ENCODE measurements at places on chromosomes 16 and 17.
A peak's percentile ranks its signal among the peaks of the same experiment; 100 is the strongest.

DNA sequence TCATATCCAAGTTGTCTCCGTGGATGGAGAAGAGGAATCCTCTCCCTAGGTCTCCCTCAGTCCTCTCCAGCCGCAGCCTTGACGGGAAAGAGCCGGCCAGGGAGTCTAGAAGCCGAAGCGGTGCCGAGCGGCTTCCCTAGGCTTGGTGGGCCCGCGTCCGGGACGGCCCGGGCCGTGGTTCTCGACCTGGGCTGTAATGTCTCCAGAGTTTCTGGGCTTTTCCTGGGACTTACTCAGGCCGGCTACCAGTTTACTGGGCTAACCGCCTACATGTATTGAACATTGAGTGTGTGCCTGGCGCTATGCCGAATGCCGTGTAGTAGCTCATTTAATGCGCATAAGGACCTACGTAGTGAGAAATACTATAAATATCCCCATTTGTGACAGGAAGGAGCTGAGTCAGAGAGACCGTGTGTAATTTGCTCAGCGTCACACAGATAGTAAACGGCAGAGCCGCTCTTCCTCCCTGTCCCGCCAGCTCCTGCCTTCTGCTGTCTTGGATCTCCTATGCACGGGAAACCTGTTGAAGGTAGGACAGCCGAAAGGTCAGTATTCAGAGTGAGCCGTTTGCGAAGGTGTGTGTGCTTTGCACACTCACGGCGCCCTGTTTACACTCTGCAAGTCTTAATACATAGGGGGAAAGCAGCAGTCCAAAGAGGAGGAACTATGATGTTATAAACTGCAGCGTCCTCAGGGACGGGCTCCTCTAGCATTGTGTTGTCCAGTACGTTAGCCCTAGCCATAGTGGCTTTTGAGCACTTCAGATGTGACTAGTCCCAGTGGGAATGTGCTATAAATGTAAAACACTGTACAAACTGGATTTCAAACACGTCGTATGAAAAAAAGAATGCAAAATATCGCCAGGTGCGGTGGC lies 723 bp upstream of the SPAG5 start:
- DNase-seq, result peak; percentile 72

DNA sequence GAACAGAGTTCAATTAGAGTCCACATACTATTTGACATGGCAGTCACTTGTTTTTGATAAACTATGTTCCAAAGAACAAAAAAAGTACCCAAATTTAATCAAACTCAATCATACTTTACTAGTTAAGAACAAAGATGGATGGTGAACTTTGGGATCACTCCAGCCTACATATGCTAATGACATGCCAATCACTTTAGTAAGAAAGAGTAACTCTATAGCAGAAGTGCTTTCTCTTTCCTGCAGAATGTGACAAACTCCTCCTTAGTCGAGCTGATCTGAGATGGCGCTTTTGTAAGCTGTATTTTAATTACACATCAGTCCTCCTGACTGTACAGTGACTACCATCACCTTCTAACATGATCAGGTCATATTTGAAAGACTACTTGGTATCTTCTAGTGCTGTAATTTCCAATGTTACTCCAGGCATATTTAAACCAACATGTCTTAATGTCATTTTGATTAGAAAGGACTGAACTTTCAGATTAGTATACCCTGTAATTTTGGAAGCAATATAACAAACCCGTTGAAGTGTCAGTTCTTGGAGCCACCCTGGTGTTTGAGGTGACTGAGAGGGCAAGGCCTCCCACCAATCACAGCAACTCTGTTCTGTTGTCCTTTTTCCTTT lies 4.1 kb downstream of the NETO2 start:
- no peak for DNase-seq

GRCh38 chr17:78438271-78438691 lies 59.8 kb downstream of the PGS1 start:
- DNase-seq, result no peak

DNA sequence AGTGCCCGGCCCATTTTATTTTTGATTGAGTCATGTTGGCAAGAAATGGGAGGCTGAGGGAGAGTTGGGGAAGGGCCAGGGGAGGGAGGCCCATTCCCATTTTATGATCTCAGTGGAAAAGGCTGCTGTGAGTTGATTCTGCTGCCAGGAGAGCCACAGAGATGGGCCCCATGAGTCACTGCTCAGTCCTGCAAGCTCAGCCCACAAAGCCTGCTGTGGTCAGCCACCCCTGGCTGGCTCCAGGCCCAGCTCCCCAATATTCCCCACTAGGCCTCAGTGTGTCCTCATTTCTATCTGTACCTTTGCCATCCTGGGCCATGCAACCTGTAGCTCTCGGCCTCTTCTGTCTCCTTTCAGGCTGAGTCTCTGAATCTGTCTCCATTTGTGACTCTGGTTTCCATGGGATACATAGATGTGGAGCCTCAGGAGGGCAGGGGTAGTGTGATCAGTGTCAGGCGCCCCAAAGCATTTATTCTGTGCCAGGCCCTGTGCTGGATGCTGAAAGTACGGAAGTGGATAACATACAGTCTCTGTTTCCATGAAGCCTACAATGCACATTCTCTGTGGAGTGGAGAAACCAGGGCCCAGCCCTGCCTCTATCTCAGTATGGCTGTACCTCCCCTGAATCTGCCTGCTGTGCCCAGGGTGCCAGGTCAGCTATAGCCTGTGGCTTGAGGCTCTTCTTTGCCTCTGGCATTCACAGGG lies 1.9 kb upstream of the PLEKHG4 start:
- no peak for DNase-seq

GRCh38 chr16:24087891-24088410 lies 168.2 kb upstream of the CACNG3 start:
- DNase-seq, result no peak

- DNase-seq, result no peak
These were observed 94.5 kb upstream of the WSCD1 start for GRCh38 chr17:5975661-5976060.

- DNase-seq, result peak; percentile 47
These were observed 2.0 kb upstream of the CD300H start for GRCh38 chr17:74569020-74570003.

GRCh38 chr16:17457513-17457912 lies 13.2 kb downstream of the XYLT1 start:
- no peak for DNase-seq

GRCh38 chr17:65544672-65545071 lies 16.8 kb downstream of the AXIN2 start:
- DNase-seq, result no peak

- DNase-seq, result peak; percentile 83
These were observed 184.4 kb downstream of the MSI2 start for GRCh38 chr17:57440522-57441269.

DNA sequence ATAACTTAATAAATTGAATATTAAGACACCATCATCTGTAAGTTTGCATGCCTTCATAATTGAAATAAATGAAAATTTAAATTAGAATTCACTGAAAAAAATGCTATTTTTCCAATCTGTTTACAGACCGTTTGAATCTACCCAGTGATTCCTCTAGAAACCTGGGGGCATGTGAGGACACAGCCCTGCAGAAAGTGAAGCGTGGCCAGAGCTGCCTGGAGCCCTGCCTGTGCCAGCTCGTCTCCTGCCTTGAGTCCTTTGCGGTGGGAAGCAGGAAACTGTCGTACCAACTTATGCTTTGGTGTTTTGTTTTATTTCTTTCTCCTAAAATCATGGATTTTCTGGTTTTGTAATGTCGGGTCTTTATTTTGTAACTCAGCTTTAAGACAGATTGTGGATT lies 67.8 kb upstream of the FA2H start:
- no peak for DNase-seq

- no peak for DNase-seq
These were observed 25.5 kb downstream of the KDM8 start for GRCh38 chr16:27228621-27229501.

GRCh38 chr16:25078386-25078978 lies 33.1 kb upstream of the LCMT1 start:
- DNase-seq, result no peak

DNA sequence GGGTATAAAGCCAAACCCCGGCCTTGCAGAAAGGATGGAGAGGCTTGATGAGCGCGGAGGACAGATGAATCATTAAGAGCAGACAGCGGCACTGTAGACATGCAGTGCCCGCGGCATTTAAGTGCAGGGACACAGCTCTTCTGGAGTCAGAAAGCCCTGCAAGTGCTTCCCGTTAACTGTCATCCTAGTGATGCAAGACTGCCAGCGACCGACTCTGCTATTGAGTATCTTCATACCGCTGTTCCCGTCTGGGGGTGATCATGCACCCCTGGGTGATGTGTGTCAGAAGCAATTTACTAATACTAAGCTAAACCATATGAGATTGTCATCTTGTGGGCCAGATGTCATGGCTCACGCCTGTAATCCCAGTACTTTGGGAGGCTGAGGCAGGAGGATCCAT lies 101.0 kb downstream of the ABCC6 start:
- no peak for DNase-seq

- peak; percentile 39 for DNase-seq
These were observed 161.1 kb upstream of the CACNG5 start for GRCh38 chr17:66673668-66674276.

- no peak for DNase-seq
These were observed 68.1 kb downstream of the ERCC4 start for GRCh38 chr16:13988038-13988437.

DNA sequence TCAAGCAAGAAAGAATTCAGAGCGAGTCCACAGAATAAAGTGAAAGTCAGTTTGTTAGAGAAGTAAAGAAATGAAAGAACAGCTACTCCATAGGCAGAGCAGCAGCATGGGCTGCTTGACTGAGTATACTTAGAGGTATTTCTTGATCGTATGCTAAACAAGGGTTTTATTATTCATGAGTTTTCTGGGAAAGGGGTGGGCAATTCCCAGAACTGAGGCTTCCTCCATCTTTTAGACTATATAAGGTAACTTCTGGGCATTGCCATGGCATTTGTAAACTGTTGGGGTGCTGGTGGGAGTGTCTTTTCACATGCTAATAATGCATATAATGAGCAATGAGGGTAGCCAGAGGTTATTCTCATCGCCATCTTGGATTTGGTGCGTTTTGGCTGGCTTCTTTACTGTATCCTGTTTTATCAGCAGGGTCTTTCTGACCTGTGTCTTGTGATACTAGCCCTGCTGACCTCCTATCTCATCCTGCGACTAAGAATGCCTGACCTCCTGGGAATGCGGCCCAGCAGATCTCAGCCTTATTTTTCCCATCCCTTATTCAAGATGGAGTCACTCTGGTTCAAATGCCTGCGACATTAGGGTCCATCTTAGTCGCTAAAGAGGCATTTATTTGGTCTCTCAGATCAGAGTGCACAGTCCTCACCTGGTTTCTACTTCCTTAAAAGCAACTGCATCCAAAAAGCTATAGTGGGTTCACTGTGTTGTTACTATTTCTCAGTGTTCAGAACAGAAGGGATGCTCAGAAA lies 100.6 kb upstream of the CACNG5 start:
- DNase-seq, result no peak

DNA sequence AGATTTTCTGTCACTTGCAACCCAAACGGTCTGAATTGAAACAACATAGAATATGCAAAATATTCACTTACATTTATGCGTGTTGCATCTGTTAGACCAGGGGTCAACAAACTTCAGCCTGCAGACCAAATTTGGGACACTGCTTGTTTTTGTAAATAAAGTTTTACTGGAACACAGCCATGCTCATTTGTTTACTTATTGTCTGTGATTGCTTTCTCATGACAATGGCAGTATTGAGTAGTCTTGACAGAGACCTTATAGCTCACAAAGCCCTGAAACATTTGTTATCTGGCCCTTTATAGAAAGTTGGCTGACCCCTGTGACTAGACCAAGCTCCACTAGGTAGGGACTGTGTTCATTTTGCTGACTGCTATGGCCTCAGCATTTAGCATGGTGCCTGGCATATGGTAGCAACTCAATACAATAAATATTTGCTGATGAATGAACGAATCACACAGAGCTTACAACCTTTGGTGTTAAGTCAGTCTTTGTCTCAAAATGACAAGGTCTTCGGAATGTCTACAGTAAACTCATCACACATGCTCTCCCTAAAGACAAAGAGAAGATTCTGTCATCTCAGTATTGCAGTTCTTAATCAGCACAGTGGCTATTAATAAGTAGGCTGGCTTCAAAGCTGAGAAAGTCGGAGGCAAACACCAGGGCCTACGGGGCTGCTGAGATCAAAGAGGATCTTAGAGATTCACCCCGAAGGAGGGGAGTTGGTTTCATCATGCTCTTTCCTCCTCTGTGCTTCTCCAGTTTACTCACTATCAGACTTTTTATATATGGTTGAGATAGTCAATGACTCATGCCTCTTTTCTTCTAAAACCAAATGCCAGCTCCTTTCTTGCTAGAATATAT lies 95.2 kb upstream of the AXIN2 start:
- peak; percentile 45 for DNase-seq

- DNase-seq, result no peak
These were observed 12.8 kb upstream of the RAP1GAP2 start for GRCh38 chr17:2783310-2784030.

- DNase-seq, result no peak
These were observed 213.9 kb downstream of the MRTFB start for GRCh38 chr16:14284930-14285512.

DNA sequence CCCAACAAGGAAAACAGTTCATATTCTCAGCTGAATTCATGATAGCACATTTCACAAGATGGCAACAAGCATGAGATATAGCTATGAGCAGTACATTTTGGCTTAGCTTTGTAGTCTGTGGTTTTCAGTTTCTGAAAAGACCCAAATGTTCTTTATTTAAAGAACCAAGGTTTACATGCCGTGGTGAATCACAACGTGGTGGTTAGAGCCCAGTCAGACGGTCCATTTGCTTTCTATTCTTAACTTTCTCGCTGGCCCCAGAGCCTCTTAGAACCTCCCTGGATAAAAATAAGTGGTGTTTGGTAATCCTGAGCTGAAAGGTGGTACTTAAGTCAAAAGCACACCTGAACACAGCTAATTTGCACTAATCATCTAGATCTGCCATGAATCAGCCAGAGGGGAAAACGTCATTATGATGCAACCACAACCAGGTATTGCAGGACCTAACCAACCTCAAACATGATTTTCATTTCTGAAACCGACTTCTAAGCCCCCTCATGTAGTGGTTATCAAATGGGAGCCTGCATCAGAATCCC lies 18.6 kb upstream of the HAPSTR1 start:
- peak; percentile 33 for DNase-seq

GRCh38 chr16:73527187-73527586 lies 479.3 kb upstream of the ZFHX3 start:
- DNase-seq, result no peak

DNA sequence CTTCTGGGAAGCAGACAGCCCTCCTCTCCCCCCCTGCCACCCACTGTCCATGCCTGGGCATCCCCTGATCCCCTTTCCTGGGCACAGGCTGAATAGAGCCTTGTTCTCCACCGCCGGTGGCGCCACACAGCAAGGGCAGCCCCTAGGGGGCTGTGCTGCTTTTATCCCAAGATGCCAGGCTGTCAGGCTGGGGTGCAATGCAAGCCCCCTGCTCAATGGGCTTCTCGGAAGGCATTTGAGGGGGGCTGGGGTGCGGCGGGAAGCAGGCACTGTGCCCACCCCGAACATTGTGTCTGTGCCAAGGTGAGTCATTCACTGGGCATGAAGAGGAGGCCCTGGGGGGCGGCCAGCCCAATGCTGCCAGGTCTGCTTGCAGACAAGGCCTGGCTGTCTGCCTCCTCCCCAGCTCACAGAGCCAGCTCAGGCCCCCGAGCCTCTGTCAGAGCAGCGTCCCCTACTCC lies 1.5 kb upstream of the GFAP start:
- no peak for DNase-seq
